ENCODE measurements at places on chromosomes 7 and 10. TPM values are rescaled to one million over a fixed set of nuclear protein-coding genes. Genes with fewer than 3 reads are reported as not detected.

- no peak overlapping the region for H3K4me3 ChIP-seq
- H3K27ac ChIP-seq: no peak overlapping the region
- no peaks in the 10 kb centered on the region for H3K36me3 ChIP-seq
- H3K27me3 ChIP-seq: no peaks in the 10 kb centered on the region
- H3K4me1 ChIP-seq: no peaks in the 10 kb centered on the region
These were observed 67.3 kb downstream of the ANKIB1 start for GRCh38 chr7:92313055-92313454.

DNA sequence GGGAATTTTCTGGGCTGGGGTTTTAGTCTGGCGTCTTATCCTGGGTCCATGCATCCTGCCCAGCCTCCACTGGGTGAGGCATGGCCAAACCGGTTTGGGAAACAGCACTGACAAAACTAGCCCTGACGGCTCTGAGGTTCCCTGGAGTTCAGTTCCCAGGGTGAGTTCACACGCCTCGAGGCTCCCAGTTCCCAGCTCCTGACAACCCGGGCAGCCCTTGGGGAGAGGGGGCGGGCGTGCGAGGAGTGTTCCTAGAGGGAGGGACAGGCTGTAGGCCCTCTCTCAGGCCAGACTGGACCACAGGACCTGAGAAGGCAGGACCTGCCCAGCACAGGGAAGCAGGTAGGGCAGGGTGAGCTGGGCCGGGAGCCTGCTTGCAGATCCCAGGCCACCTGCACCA, 82.3 kb upstream of the PPIF start:
- DNase-seq: no peak
- H3K36me3 ChIP-seq: peaks cover 11% of the 10 kb centered on the region
- H3K4me1 ChIP-seq: peaks cover 72% of the 10 kb centered on the region
- H3K27ac ChIP-seq: peak overlapping the region; percentile 92

ZNF804B gene
- total RNA-seq: not detected

- H3K27ac ChIP-seq: no peak overlapping the region
- no peak for DNase-seq
- H3K27me3 ChIP-seq: peaks cover 16% of the 10 kb centered on the region
- H3K36me3 ChIP-seq: no peaks in the 10 kb centered on the region
- no peaks in the 10 kb centered on the region for H3K4me1 ChIP-seq
- no peak overlapping the region for H3K4me3 ChIP-seq
These were observed 44.7 kb upstream of the MXI1 start for GRCh38 chr10:110162741-110163145.

GRCh38 chr7:25223206-25223605, 5.1 kb downstream of the NPVF start:
- no peak for DNase-seq
- no peak overlapping the region for H3K27ac ChIP-seq
- no peak overlapping the region for H3K4me3 ChIP-seq
- H3K36me3 ChIP-seq: no peaks in the 10 kb centered on the region
- no peaks in the 10 kb centered on the region for H3K27me3 ChIP-seq

DNA sequence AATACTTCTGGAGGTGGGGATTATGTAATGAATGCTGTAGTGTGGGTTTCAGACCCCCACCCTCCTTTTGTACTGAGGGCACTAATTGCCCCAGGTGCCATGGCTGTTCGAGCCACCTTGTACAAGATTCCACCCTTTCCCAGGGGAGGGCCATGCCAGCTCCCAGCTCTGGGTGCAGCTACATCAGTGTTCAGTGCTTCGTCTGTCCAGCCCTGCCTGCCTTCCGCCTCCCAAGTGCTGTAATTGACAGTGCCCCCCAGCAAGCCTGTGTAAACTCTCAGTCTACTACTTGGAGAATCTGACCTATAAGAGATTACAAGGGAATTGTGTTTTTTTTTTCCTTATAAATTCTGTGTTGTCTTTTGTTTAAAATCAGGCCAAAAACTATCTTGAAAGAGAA, 33.0 kb downstream of the GTF2I start:
- no peak overlapping the region for H3K27ac ChIP-seq
- DNase-seq: no peak
- H3K27me3 ChIP-seq: no peaks in the 10 kb centered on the region
- H3K36me3 ChIP-seq: peaks cover 7% of the 10 kb centered on the region
- H3K4me1 ChIP-seq: no peaks in the 10 kb centered on the region
- H3K4me3 ChIP-seq: no peak overlapping the region

SORCS3 gene
- not detected for total RNA-seq

RRP12 gene
- 10.5 TPM for total RNA-seq

- peak; percentile 84 for DNase-seq
- H3K27me3 ChIP-seq: no peaks in the 10 kb centered on the region
- no peak overlapping the region for H3K4me3 ChIP-seq
These were observed 437.6 kb upstream of the ZMIZ1 start for GRCh38 chr10:78630944-78631838.

DNA sequence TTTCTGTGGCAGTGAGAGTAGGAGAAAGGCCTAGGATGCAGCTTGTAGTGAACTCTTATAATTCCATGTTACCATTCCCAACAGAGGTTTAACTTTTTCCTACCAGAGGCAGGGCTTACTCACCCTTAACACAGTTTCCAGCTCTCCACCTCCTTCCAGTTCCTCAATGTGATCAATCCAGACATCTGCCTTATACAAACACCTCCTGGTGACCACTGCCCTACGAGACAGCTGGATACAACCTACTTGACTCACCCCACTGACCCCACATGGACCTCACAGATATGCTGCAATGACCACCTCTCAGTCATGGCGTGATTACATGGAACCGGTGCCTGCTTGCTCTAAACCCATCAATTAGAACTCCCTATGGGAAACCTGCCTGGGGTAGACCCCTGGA, 326.5 kb downstream of the TNS3 start:
- no peak overlapping the region for H3K27ac ChIP-seq
- peaks cover 10% of the 10 kb centered on the region for H3K4me1 ChIP-seq
- no peaks in the 10 kb centered on the region for H3K27me3 ChIP-seq
- H3K4me3 ChIP-seq: no peak overlapping the region
- no peaks in the 10 kb centered on the region for H3K36me3 ChIP-seq

GRCh38 chr7:132691201-132691600, 114.9 kb upstream of the PLXNA4 start:
- no peak for DNase-seq
- H3K4me1 ChIP-seq: no peaks in the 10 kb centered on the region
- no peak overlapping the region for H3K27ac ChIP-seq
- no peaks in the 10 kb centered on the region for H3K36me3 ChIP-seq

- no peak for DNase-seq
- H3K4me3 ChIP-seq: peak overlapping the region; percentile 75
- H3K4me1 ChIP-seq: peaks cover 4% of the 10 kb centered on the region
These were observed 439 bp downstream of the IQUB start for GRCh38 chr7:123533929-123534382.

DNA sequence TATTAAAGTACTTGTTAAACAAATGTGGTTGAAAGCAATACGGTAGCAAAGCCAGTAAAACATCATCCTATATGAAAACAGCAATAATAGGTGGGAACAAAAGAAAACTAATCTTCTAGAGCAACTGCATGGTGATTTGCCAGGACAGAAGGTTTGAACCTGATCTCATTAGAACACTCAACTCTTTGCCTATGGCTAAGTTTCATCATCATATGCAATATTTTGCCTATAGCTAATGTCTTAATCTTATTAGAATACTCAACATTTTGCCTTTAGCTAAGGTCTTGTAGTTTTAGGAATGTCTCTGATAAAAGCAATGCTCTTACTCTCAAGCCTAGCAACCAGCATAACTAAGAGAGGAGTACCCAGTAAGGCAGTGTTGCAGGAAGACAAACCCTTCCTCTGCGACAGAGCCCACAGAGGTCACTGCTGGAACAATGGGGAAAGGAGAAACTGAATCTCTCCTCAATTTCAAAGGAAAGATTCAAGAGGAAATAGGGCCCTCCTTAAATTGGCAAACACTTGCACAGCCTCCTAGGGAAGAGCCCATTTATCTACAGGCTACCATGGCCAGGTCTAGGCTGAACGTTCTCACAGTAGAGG, 38.3 kb downstream of the CADPS2 start:
- H3K27ac ChIP-seq: no peak overlapping the region
- no peak overlapping the region for H3K4me3 ChIP-seq
- H3K4me1 ChIP-seq: no peaks in the 10 kb centered on the region
- H3K36me3 ChIP-seq: no peaks in the 10 kb centered on the region
- DNase-seq: no peak
- no peaks in the 10 kb centered on the region for H3K27me3 ChIP-seq

DNA sequence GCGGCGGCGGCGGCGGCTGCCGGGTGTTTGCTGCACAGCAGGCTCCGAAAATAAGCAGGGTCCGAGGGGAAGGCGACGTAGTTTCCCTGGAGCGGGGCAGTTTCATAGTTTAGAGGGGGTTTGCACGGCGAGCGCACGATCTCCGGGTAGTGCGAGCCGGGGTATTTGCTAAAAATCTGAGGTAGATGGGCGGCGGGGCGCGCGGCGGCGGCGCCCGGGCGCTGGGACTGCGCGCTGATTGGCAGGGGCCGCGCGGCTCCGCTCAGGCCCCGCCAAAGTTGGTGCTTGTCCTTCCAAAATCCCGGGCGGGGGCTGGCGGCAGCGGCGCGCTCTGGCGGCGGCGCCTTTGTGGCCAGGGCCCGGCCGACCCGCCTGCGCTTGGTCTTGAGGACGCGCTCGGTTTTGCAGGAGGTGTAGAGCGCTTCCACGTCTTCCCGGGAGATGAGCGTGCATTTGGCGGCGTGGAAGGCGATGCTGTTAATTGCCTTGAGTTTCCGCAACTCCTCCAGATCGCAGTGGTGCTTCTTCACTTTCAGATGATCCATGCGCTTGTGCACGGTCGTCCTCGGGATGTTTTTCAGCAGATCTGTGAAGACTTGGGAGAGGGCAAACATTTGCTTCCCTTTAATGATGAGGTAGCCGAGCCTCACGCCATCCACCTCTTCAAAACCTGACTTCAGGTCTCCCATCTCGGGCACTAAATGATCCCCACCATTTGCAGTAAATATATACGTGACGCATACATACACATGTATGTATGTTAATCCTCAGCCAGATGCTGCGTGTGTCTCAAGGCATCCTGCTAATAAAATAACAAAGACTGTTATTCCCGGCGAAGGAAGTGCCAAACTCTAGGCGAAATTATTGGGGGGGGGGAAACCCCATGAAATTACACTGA, 8.1 kb downstream of the SKIDA1 start:
- H3K27ac ChIP-seq: peak overlapping the region; percentile 1
- no peaks in the 10 kb centered on the region for H3K27me3 ChIP-seq
- no peaks in the 10 kb centered on the region for H3K36me3 ChIP-seq
- peak overlapping the region; percentile 78 for H3K4me3 ChIP-seq

ADAM8 gene
- total RNA-seq: 2.0 TPM

JCAD gene
- total RNA-seq: 27.1 TPM

DNA sequence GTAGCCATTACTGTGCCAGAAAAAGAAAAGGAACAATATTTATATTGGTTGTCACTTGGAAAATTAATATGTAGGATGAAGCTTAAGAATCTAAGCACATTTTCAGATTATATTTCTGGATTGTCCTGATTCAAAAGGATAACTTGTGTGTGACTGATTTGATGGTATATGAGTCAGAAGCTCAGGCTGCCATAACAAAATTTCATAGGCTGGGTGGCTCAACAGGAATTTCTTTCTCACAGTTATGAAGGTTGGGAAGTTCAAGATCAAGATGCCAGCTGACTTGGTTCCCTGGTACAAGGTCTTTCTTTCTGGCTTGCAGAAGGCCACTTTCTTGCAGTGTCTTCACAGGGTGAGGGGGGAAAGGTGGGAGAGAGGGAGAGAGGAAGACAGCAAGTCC, 108.5 kb downstream of the ST7 start:
- H3K27ac ChIP-seq: peak overlapping the region; percentile 66
- peaks cover 4% of the 10 kb centered on the region for H3K4me1 ChIP-seq
- no peaks in the 10 kb centered on the region for H3K27me3 ChIP-seq
- DNase-seq: peak; percentile 62
- H3K36me3 ChIP-seq: no peaks in the 10 kb centered on the region

COL13A1 gene
- total RNA-seq: 6.4 TPM

GRCh38 chr10:14588084-14588937, 186.4 kb downstream of the FAM107B start:
- peak overlapping the region; percentile 15 for H3K4me3 ChIP-seq
- DNase-seq: peak; percentile 96
- no peaks in the 10 kb centered on the region for H3K27me3 ChIP-seq
- no peaks in the 10 kb centered on the region for H3K36me3 ChIP-seq
- peak overlapping the region; percentile 96 for H3K27ac ChIP-seq

GRCh38 chr10:75110006-75110632, 1.3 kb upstream of the SAMD8 start:
- H3K4me1 ChIP-seq: peaks cover 2% of the 10 kb centered on the region
- H3K27ac ChIP-seq: no peak overlapping the region

FRAT1 gene
- total RNA-seq: 2.8 TPM

IDI2 gene
- total RNA-seq: not detected

GRCh38 chr7:4730971-4731370, 44.5 kb upstream of the AP5Z1 start:
- H3K27me3 ChIP-seq: no peaks in the 10 kb centered on the region
- no peak overlapping the region for H3K27ac ChIP-seq
- H3K36me3 ChIP-seq: no peaks in the 10 kb centered on the region
- H3K4me3 ChIP-seq: no peak overlapping the region
- no peak for DNase-seq
- H3K4me1 ChIP-seq: peaks cover 3% of the 10 kb centered on the region

DNA sequence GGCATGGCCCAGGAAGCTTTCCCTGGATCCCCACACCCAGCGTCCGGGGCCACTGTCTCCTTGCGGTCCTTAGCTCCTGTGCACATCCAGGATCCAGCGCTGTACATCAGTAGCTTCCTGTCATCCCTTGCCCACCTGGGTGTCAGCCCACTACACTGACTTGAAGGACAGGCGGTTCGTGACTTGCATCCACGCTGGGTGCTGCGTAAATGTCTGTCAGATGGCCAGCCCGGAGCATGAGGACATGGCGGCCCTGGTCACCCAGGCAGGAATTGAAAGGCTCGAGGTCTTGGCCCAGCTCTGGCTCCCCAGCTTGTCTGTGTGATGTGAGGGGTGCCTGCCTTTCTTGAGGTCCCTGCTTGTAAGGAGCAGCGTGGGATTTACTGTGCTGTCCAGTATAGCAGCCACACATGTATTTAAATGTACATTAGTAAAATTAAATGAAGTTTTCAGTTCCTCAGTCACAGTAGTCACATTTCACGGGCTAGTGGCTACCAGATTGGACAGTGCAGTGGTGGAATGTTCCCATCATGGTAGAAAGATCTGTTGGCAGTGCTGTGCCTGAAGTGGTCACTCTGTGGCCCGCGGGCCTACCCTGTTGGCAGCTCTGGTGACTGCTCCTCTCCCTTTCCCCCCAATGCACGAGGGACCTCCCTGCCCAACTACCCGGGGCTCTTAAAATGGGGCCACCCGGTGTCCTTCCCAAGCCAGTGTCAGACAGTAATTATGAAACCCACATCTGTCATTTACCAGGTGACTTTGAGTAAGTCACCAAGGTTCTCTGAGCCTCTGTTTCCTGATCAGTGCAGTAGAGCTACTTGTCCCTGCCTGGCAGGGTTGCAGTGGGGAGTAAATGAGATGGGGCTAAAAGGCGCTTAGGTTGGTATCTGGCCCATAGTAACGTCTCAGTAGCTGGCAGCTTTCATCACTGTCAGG, 97.8 kb upstream of the PPIF start:
- no peak for DNase-seq
- no peaks in the 10 kb centered on the region for H3K27me3 ChIP-seq
- H3K36me3 ChIP-seq: peaks cover 2% of the 10 kb centered on the region
- no peak overlapping the region for H3K27ac ChIP-seq
- peaks cover 21% of the 10 kb centered on the region for H3K4me1 ChIP-seq
- H3K4me3 ChIP-seq: no peak overlapping the region

SLC39A12 gene
- total RNA-seq: not detected

GRCh38 chr7:148503900-148504487, 86.6 kb upstream of the C7orf33 start:
- H3K27ac ChIP-seq: no peak overlapping the region
- H3K4me3 ChIP-seq: no peak overlapping the region
- H3K27me3 ChIP-seq: peaks cover 11% of the 10 kb centered on the region
- H3K36me3 ChIP-seq: no peaks in the 10 kb centered on the region
- peak; percentile 10 for DNase-seq
